ENCODE measurements at places on chromosomes 6 and 20.

DNA sequence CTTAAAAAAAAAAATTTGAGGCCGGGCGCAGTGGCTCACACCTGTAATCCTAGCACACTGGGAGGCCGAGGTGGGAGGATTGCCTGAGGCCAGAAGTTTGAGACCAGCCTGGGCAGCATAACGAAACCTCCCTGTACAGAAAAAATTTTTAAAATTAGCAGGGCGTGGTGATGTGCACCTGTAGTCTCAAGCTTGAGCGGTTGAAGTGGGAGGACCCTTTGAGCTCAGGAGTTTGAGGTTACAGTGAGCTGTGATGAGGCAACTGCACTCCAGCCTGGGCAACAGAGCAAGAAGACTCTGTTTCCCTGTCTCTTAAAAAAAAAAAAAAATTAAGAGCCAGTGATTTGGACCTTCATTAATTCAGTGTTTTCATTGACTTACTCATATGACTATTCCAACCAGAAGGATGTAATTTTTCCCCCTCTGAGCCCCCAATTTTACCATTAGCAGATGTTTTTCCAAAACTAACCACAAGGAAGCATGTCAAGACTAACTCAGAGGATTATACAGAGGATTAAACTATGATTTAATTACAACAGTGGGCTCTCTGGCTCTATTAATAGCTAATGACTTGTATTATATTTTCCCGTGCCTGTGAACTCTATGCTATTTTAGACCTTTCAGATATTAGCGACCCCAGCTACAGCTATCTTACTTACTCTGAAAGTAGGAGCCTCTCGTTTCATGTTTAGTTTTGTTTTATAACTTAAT lies 75.1 kb downstream of the ARID1B start:
- no peak for DNase-seq

GRCh38 chr6:128554302-128554701 lies 33.9 kb upstream of the PTPRK start:
- no peak for DNase-seq

DNA sequence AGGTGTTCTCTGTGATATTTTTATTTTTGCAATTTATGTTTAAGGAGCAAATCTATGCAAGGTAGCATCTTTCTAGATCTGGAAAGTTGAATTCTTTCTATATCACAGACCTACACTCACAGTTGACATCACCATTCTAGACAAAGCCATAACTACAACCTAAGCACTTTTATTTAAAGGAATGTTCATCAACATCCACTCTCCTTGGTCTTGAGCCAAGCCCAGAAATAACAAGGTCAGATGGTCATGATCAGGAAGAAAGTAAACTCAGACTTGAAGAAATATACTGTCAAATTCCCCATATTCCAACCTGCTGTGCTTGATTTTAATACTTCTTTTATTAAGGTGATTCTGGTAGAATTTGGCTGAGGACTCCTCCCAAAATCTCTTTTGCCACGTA lies 32.2 kb downstream of the MMUT start:
- no peak for DNase-seq

DNA sequence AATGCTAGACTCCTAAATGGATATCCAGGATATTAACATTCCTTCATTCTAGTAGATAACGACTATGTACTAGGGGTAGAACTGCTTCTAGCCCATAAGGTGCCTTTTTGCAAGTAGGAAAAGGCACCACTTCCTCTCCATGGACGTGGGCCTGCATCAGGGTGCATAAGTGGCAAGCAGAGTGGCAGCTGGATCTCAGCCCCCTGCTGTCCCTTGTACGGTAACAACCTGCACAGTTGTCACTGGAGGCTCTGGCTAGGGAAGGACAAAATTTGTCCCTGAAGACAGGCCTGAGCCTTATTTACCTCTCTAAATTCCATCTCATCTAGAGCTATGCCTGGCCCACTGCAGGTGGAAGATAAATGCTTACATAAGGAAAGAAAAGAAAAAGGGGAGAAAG lies 42.5 kb upstream of the SAYSD1 start:
- DNase-seq: no peak

DNA sequence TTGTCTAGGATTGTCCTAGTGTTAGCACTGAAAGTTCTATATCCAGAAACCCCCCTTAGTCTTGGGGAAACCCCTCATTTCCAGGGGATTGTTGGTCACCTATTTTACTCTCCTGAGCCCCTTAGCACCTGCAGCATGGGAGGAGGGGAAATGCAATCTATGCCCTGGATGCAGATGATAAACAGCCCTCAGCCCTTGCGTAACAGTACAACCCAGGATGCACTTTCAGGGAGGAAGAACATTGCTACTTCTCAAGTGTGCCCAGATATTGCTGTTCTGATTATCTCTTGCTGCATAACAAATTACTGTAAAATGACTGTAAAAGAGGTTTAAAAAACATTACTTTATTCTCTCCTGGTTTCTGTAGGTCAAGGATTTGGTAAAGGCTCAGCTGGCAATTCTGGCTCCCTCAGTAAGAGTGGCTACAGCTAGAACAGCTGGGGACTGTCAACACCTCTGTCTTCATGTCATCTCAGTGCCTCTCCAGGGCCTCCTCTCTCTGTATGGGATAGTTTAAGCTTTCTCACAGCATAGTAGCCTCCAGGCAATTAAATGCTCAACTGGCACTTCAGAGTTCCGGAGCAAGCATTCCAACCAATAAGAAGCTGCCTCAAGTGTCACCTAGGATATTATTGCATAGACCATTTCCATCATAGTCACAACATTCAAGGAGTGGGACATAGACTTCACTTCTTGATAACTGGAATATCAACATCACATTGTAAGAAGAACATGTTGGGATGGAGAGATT lies 117.8 kb upstream of the FOXO3 start:
- DNase-seq: no peak

- DNase-seq: no peak
Observed at GRCh38 chr6:167963589-167964057, 33.8 kb upstream of the KIF25 start.

GRCh38 chr20:4014031-4014474 lies 1.3 kb downstream of the RNF24 start:
- no peak for DNase-seq

DNA sequence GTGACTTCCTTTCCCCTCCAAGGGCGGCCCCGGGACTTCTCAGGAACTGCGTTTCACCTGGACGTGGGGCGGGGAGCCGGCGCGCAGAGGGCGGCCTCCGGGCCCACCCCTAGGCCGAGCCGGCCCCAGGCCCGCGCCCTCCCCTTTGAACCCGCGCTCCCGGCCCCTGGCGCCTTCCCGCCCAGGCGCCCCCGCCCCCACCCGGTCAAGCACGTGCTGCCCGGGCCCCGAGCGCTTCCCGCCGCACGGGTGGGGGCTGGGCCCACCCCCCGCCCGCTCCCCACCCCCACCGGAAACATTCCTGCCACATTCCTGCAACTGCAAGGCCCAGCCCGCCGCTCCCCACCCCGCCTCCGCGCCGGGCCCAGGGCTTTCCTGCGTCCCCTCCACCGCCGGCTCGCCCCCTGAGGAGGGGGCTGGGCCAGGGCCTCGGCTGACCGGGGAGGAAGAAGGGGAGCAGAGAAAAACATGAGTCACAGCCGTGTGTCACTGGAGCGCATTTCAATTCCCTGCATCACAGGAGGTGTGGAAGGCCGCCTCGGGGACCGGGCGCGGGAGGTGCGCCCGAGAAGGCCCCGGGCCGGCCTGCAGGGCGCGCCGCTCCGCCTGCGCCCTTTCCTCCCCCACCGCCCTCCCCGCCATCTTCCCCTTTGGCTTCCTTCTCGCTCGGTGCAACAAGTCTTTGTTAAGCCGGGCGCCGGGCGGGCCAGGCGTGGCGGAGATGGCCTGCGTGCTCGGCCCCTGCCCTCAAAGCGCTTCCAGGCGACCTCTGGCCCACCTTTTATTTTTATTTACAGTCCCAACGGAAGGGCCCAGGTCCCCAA lies 1.2 kb upstream of the HMGA1 start:
- no peak for DNase-seq

DNA sequence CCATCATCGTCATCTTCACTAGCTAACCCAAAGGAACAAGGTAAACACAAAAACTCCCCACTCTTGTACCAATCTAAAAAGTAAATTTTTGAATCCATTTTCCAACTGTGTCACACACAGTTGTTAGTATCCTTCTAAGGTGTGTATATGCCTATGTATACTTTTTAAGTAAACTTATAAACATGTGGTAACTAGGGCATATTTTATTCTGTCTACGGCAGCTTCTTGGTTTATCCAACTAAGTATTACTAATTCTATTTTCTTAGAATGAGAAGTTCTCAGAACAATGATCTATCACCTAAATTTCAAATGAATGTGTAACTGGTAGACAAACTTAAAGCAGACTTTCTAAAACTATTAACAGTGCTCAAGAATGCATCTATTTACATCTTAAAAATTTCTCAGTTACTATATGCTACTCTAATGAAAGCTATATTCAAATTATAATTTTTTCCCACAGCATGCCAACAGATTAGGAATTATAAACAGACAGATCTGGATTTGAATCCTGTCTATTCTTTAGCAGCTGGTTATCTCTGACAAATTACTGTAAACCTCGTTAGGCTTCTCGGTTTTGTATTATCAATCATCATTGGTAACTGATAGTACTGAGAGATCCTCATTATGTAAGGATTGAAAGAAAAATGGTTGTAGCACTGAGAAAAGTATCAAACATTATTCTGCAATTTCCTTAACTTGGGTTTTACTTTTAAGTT lies 1.8 kb upstream of the PLN start:
- DNase-seq: no peak

- no peak for DNase-seq
Observed at GRCh38 chr20:46293084-46293483, 15.2 kb downstream of the CDH22 start.

Measured in stimulated activated CD4-positive, alpha-beta T cell treated with anti-CD3 and anti-CD28 coated beads, TNF-alpha, amount 100 ng/mL, for 1 hour (primary cell).